GM12891 (cell line): ENCODE measurements at places on chromosomes 1 and 21.
A peak's percentile ranks its signal among the peaks of the same experiment; 100 is the strongest.

- no peak for DNase-seq
Observed at GRCh38 chr1:225745273-225745672, 32.4 kb upstream of the SRP9 start.

- no peak for DNase-seq
Observed at GRCh38 chr1:228144193-228144992, 4.3 kb downstream of the GUK1 start.

GRCh38 chr1:183989078-183989577 lies 48.4 kb downstream of the COLGALT2 start:
- peak; percentile 14 for DNase-seq

DNA sequence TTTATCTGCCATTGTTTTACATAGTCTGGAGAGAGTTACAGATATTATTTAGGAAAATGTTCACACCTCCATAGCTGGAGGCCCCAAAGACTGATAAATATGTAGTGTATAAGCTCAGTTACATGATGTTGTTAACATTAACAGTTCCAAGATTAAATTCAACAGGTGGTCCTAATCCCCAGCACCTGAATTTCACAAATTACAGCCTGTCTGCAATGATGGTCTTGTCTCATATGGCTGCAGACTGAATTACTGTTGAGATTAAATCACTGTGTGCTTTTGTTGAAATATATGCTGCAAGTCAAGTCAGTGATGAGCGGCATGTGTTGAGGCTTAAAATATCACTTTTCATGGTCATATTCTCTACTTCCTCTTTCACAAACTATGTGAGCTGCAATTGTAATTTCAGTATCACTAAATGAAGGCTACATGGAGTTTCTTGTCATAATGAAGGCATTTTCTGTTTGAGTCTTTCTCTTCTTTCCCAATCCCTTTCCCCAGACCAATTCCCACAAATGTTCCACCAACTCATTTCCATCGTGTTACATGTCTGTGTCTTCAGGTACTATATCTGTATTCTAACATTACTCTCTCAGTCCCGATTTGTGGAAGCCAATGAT lies 4.2 kb downstream of the ST6GALNAC5 start:
- DNase-seq: peak; percentile 2

DNA sequence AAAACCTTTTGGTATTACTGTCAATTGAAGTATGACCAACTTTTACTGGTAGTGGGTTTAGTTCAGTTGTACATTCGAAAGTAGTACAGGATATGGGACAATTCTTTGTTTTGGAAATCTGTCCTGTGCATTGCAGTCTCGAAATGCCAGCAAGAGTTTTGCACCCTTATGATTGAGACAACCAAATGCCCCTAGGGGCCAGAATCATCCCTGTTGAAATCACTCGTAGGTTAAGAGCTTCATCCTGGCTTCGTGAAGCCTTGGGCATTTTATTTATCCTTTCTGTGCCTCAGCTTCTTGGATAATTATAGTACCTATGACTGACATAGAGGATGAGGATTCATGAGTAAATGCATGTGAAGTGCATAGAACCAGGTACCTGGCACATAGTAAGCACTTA lies 2.4 kb upstream of the GOLT1A start:
- DNase-seq: no peak

DNA sequence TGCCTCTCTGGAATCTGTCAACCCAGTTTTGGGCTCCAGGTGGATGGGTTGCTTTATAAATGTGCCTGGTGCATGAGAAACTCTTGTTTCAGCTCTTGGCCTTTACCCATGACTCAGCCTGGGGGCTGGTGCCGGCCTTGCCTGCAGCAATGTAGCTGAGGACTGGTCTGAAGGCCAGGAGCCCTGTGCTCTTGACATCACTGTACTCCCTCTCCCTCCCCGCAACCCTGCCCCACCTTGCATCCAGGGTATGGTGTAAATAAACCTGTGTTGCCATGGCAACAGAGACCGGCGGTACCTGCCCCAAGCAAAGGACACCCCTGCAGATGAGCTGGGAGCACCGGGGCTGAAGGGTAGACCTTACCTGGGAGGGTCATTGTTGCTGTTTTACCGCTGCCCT lies 13.3 kb downstream of the FAM151A start:
- DNase-seq: no peak

GRCh38 chr1:153548722-153549688 lies at the start of gene S100A3:
Gene S100A3, minus strand, starts transcription at chr1:153549258. Its CDS starts 773 bp downstream, at chr1:153548485.
- DNase-seq: no peak

- no peak for DNase-seq
Observed at GRCh38 chr1:59664166-59664565, 150.6 kb upstream of the HOOK1 start.

DNA sequence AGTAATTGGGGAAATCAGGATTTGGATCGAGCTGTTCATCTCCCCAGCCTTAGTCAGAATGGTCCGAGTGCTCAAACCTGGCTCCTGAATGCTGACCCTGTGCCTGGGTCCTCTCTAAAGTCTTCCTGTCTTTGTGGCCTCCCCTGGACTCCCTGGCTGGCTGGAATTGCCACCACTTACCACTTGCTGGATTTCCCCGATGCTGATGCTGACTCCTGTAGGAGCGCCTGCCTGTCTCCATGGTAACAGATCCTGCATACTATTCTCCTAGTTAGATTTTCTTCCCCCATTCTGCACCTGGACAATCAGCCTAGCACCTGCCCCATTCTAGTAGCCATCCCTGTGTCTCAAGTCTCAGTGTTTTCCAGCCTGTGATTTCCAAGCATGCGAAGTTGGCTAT lies 382.2 kb upstream of the ESRRG start:
- DNase-seq: no peak

GRCh38 chr1:168719306-168720111 lies 9.5 kb downstream of the DPT start:
- no peak for DNase-seq

DNA sequence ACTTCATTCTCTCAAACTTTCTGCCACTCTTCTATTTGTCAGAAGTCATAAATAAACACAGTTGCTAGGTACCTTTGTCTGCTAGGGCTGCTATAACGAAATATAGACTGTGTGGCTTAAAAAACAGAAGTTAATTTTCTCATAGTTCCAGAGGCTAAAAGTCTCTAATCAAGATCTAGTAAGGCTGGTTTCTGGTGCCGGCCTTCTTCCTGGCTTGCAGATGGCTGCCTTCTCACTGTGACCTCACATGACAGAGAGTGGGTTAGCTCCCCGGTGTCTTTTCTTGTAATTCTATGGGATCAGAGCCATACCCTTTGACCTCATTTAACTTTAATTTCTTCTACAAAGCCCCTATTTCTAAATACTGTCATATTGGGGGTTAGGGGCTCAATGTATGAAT lies 5.9 kb downstream of the PDC start:
- DNase-seq: no peak

- DNase-seq: no peak
Observed at GRCh38 chr1:11960715-11961114, 19.5 kb upstream of the MFN2 start.

GRCh38 chr1:221712198-221712684 lies 29.6 kb downstream of the DUSP10 start:
- no peak for DNase-seq

GRCh38 chr1:101130673-101131072 lies 105.1 kb upstream of the DPH5 start:
- no peak for DNase-seq

DNA sequence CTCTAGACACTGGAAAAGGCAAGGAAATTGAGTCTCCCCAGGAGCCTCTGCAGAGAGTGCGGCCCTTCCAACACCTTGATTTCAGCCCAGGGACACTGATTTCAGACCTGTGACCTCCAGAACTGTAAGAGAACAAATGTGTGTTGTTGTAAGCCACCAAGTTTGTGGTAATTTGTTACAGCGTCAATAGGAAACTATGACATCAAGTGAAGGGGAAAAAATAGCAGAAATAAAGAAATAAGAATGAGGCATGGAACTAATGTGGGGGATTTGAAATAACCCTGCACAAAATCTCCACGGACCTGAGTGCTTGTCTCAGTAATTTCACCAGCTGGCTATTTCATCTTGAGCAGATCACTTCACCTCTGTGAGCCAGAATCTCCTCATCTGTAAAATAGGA lies 227.8 kb upstream of the JUN start:
- DNase-seq: no peak
